GM12878 (cell line): ENCODE measurements at places on chromosomes 4 and X.

DNA sequence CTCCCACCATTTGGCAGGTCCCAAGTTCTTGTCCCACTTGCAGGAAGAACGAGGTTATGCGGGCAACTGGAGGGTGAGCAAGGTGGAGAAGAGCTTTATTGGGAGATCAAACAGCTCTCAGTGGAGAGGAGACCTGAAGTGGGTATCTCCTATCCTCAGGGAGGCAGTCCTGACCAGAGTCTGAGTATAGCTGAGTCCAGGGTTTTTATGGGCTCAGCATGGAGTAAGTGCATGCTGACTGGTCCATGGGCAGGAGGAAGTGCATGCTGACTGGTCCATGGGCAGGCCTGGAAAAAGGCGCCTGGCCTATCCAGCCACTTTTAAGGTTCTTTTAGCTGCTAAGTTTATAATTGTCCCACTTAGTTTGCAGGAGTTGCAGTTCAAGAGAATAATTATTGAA is 7.4 kb upstream of the HNRNPD start:
- no peak for DNase-seq

DNA sequence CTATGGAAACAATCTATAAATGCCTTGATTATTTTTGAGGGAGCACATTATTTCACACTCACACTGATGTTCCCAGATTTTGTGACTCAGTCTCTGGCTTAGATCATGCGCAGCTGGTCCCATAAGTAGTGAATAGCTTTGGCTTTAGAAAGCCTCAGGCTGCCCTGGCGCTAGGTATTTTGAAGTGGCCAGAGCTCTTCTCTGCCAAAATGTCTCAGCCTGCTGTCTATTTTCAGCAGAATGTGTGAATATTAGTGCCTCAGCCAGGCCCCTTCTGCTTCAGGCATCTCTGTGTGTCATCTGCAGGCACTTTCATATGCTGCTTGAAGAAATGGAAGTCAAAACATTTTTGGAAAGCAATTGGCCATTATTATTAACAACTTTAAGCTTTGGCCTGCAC is 931.0 kb upstream of the INTU start:
- no peak for DNase-seq

- no peak for DNase-seq
These were observed 29.5 kb upstream of the GPR78 start for GRCh38 chr4:8550691-8551090.

DNA sequence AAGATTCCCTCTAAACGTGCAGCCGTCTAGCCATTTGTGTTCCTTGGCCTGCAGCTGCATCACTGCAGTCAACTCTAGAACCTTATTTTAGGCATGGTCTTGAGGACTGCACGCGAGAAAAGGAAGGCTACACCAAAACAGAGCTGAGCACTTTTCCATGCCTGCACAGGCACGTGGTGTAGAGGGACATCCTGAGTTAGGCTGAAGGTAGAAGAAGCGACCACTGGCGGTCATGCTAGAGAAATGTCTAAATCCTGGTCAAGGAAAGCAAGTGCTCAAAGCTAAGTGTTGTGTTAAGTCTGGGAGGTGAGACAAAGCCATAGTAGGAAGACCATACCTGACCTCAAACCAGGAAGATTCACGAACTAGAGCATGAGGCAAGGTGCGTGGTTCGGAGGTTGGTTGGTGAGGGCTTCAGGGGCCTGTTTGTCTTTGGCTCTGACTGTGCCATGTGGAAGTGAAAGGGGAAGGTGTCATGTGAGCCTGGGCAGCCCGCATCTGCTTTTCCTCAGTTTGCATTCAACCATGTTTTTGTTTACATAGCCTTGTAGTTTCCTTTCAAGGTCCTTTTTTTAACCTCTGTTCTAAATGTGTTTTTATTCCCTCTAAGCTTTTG is 203.8 kb downstream of the AASDH start:
- peak; percentile 7 for DNase-seq

- no peak for DNase-seq
These were observed 145.2 kb downstream of the CHRNA9 start for GRCh38 chr4:40480291-40480690.

GRCh38 chrX:130197464-130197863 is 25.7 kb downstream of the RAB33A start:
- no peak for DNase-seq

DNA sequence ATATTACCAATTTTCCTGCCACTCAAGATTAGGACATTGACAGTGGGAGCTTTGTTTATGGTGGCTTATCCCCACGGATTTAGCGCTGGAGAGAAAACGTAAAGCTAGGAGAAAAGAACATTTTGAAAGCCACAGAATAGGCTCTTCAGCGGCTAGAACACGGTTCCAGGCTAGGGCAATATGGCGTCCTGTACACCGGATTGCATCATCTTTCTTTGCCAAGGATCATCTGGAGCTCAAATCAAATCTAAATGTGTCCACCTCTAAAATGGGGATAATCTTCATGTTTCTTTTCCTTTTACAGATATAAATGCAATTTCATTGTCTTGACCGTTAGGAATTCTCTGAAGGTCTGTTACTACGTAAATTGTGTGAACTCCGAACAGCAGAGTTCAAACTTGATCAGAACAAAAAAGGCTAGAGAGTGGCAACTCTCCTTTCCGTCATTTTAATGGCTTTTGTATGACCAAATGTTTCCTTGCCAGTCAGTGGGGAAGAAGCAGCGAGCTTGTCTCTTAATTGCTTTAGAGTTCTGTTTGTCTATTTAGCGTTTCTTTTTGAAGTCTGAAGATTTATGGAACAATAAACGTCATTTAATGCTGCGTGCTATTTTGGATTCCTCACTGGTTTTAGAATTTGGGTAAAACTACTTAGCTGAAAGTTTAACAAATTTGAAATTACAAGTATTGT is 2.6 kb upstream of the WWC2 start:
- no peak for DNase-seq

DNA sequence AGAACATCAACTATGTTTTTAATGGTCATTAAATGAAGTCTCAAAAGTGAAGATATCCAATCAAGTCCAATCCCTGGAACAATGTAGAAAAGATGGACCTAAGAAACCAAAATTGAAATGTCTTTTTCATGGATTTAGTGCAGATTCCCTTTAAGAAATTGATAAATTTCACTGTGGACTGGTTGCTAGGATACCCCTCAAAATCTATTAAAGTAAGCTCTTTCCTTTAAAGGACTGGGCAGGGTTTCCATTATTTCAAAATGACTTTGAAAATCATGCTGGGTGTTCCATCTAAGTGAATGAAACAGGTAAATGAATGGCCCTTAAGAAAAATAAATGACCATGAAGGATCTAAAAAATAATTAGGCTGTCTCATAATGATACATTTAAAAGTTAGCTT is 28.6 kb downstream of the PLRG1 start:
- DNase-seq = no peak

- DNase-seq = no peak
These were observed 38.6 kb downstream of the COX7B2 start for GRCh38 chr4:46870411-46870810.

GRCh38 chr4:73450398-73451004 is 14.5 kb downstream of the AFP start:
- DNase-seq = no peak

GRCh38 chrX:9298221-9298620 is 166.6 kb upstream of the TBL1X start:
- DNase-seq = no peak

- DNase-seq = no peak
These were observed 26.4 kb downstream of the DOK7 start for GRCh38 chr4:3489451-3489962.

DNA sequence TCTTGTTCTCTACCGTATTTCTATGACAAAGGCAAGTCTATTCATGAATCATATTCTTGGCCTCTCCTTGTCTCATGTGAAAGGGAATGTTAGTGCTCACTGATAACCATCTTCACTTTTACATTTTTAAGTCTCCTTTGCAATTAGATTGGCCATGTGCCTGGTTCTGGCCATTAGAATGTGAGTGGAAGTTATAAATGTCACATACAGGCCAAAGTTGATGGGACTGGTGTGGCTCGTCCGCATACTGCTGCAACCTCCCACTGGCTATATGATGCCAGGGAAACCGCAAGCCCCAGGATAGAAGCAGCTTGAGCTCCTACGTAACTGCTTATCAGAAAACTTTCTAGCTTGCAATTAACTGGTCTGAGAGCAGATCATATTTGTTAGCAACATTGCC is 86.1 kb downstream of the MAGEC1 start:
- DNase-seq = no peak

DNA sequence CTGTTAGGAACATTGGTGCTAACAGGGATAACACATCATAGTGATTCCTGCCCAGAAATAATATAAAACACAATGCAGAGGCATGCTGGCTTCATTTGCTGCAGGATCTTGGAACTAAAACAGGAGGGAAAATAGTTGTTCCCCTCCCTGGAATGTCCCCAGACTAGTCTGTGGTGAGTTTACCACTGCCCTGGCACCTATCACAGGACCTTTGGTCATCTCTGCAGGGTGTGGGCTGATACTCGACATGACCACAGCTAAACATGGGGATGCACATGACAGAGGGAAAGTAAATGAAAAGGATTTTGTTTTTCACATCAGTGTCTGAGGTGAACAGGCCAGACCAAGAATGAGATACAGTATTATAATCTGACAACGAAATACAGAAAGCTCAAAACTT is 160.2 kb upstream of the DKK2 start:
- DNase-seq = no peak

DNA sequence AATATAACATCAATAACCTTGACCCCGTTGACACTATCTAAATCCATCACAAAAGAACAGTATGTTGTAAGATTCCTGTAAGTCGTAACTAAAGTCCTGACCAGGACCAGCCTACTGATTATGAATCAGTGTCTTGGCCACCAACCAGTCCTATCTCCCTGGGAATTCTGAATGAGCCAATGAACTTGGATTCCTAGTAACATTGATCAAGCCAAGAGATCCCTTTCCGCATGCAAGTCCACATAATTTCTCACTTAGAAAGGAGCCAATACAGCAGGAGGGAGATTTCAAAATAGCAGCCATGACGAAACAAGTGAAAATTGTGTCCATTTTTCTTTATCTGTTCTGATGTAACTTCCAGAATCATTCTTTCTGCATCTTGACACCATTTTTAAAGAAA is 9.5 kb downstream of the XPNPEP2 start:
- DNase-seq = no peak

DNA sequence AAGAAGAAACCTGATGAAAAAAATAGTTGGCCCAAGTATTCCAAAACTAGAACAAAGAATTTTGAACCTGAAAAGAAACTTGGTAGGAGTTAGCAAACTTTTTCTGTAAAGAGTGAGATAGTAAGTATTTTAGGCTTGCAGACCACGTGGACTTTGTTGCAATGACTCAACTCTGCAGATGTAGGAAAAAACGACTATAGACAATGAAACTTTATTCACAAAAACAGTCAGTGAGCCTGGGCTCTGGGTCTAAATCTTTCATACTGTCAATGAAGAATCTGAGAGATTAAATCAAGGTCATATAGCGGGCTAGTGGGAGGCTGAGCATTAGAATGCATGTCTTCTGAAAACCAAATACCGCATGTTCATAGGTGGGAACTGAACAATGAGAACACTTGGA is 23.0 kb downstream of the SH3D19 start:
- no peak for DNase-seq

DNA sequence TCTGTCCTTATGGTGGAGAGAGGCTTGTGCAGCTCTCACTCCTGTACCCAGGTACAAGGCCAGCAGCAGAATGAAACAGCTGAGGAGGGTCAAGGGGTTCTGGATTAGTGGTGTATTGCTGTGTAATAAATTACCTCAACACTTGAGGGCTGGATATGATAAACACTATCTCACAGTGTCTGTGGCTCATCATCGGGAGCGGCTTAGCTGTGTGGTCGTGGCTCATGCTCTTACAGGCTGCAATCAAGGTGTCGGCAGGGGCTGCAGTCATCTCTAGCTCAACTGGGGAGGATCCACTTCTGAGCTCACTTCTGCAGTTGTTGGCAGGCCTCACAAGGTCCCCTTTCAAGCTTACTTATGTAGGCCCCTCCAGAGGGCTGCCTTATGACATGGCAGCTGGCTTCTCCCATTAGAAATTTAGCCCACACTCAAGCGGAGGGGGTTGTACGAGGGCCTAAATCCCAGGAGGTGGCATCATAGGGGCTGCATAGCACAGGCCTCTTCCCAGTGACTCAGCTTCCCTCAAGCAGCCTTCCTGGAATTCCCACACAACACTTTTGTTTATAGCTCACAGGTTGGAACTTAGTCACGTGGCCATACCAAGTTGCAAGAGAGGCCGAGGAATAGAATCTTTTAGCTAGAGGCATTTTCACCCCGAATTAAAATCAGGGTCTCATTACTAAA is 148.2 kb upstream of the RPS6KA3 start:
- DNase-seq = no peak

DNA sequence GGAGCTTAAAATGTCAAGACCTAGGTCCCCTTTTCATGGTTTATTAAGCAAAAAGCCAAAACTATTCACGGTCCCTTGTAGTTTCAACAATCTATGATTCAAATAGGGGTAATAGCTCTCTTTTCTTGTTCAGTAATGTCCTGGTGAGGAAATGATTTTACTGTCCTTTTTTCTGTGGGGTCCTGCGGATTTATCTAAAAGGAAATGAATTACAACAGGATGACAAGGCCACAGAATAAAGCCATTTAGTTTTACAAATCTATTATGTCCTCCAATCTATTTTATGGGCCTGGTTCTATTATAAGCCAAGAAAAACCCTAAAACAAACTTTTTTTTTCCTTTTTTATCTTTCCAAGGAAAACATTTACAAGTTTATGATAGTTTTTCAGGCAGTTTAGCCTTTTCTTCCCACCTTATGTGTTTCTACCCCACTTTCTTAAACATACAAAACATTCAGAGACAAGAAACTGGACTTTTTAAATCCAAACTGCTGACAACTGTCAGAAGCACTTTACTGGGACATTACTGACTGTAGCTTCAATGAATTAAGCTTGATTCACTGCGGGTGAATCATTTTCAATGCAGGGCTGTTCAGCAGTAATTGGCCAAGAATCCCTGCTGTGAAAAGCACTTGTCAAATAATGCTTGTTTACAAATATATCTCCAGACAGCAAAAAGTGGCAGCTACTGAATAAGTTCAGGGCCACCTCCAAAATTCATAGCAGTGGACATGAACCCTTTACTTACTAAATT is 4.3 kb downstream of the EPHA5 start:
- no peak for DNase-seq

GRCh38 chr4:145566086-145566708 is 53.0 kb upstream of the MMAA start:
- no peak for DNase-seq

DNA sequence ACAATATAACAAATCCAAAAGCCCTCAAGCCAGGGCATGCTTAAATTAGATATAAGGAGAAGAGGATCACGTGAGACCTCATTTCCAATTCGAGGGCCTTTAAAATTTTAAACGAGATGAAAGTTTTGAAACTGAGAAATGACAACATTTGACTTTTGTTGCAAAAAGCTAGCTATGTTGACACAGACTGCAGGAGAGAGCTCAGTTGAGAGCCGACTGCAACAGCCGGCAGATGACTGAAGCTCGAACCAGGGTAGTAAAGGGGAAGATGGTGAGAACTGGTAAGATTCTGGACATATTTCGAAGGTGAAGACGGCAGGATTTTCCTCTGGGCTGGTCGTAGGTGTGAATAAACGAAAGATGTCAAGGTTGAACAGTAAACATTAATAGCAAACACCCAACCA is 773 bp downstream of the PRMT9 start:
- no peak for DNase-seq

GRCh38 chr4:13262816-13263215 is 221.3 kb downstream of the RAB28 start:
- no peak for DNase-seq
